ENCODE measurements at places on chromosomes 16 and 17. TPM values are rescaled to one million over a fixed set of nuclear protein-coding genes. Genes with fewer than 3 reads are reported as not detected.

The NPIPB4 gene
- total RNA-seq: 43.6 TPM

The SLC13A2 gene
- total RNA-seq: not detected

The DCTN5 gene
- 84.7 TPM for total RNA-seq

The CBFA2T3 gene
- total RNA-seq: not detected

The SPATA32 gene
- 0.12 TPM for total RNA-seq

The LPO gene
- total RNA-seq: not detected

The RAB26 gene
- total RNA-seq: 1.1 TPM

The PPM1D gene
- total RNA-seq: 6.1 TPM

The CALCOCO2 gene
- 52.5 TPM for total RNA-seq

The TP53TG3F gene
- total RNA-seq: not detected

The CSNK2A2 gene
- 29.0 TPM for total RNA-seq

The CAMTA2 gene
- total RNA-seq: 4.6 TPM

The PLA2G10 gene
- total RNA-seq: not detected

The IGFALS gene
- total RNA-seq: under 0.01 TPM

The TPSD1 gene
- total RNA-seq: not detected

The WNT9B gene
- total RNA-seq: not detected

The SULT1A1 gene
- total RNA-seq: 0.87 TPM

The ABCA10 gene
- 0.44 TPM for total RNA-seq

The CORO7 gene
- 25.6 TPM for total RNA-seq

The OR1E2 gene
- not detected for total RNA-seq

The GPRC5B gene
- total RNA-seq: 1.1 TPM

The ADAMTS18 gene
- under 0.01 TPM for total RNA-seq

The TOX3 gene
- total RNA-seq: not detected

The KLHL10 gene
- not detected for total RNA-seq

The G6PC1 gene
- not detected for total RNA-seq

The USP43 gene
- 0.12 TPM for total RNA-seq

The SNAI3 gene
- total RNA-seq: 0.12 TPM

The PTGES3L gene
- 0.44 TPM for total RNA-seq

The CEMP1 gene
- total RNA-seq: 0.12 TPM

The MYH11 gene
- under 0.01 TPM for total RNA-seq

The RNF227 gene
- 2.5 TPM for total RNA-seq

The VASN gene
- total RNA-seq: 94.3 TPM

The NPIPB13 gene
- total RNA-seq: 0.75 TPM

The RNF222 gene
- total RNA-seq: not detected

The HOXB8 gene
- total RNA-seq: not detected

The SYNGR3 gene
- total RNA-seq: 6.1 TPM

The GPR139 gene
- not detected for total RNA-seq

The TMC8 gene
- total RNA-seq: not detected

The TMEM106A gene
- 3.5 TPM for total RNA-seq

The MEOX1 gene
- not detected for total RNA-seq

The ST6GALNAC1 gene
- total RNA-seq: not detected

The ST6GALNAC2 gene
- 0.89 TPM for total RNA-seq

The GRAP gene
- total RNA-seq: under 0.01 TPM

The ATP2A1 gene
- total RNA-seq: 0.22 TPM

The PPP1R27 gene
- total RNA-seq: not detected

The ZCCHC14 gene
- total RNA-seq: 15.7 TPM

The CDRT4 gene
- total RNA-seq: 4.1 TPM

The SLC16A13 gene
- 1.00 TPM for total RNA-seq
